ENCODE measurements at places on chromosomes 4 and X.

DNA sequence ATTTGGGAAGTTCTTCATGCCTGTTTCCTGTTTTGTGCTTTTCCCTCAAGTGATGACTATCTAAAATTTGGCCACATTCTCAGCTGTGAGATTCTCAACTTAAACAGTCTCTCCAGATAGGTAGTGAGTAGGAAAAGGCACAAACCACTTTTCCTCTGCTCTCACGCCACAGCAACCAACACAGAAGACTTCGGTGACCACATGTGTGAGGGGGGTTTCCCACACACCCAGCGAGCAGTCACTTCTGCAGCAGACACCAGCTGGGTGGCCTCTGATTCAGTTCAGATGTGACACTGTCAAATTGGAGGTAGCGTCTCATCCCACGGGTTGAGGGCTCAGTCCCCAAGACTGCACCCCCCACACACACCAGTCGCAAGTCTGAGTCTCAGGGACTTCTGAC is 25.1 kb upstream of the CLDN34 start:
- peak; percentile 23 for DNase-seq

DNA sequence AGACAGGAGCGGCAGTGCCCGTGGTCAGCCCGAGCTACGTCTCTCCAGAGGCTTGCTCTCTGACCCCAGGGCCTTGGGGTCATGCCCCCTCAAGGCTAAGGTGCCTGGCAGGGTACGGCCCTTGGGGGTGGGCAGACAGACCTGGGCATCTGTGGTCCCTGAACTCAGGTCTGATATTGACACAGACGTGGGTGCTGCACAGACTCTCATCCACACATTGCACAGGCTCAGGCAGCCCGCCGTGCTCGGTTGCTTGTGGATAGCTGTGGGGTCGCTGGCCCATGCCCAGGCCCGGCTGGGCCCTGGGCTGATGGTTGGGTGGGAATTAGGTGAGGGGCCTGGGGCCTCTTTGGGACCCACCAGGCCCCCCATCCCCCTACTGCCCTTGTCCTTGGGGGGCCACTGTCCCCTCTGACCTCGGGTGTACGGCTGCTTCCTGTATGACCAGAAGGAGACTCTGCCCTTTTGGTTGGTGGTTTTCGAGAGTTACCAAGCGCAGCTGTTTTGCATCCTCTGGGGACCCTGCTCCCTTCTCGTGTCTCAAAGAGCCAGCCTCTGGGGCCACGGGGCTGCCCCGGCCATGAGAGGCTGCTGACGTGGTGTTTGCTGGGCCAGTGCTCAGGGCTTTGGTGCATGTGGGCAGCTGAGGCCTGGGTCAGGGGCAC is 10.1 kb downstream of the FGFRL1 start:
- DNase-seq = no peak

- DNase-seq = no peak
Measured at GRCh38 chr4:39495446-39496213, 31.6 kb downstream of the UGDH start.

GRCh38 chr4:35975617-35976355 is 268.5 kb downstream of the ARAP2 start:
- no peak for DNase-seq

DNA sequence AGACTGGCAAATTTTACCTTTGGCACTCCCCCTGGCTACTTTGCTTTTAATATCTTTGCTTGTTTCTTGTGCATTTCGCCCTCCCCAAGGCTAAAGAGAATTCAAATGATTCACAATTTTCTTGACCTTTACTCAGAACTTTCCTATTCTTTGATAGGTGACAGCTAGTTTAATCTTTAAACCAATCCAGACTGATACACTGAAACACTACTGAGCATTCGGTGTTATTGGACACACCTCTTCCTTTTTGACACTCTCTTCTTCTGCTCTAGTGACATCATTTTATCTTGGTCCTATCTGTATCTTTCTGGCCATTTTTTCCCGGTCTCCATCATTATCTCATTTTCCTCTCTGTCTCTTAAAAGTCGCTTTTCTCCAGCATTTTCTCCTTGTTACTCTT is 103.1 kb downstream of the IL1RAPL2 start:
- DNase-seq = no peak

- DNase-seq = peak; percentile 32
Measured at GRCh38 chr4:36133658-36134057, 110.7 kb downstream of the ARAP2 start.

- DNase-seq = no peak
Measured at GRCh38 chr4:133777661-133778060, 423.9 kb downstream of the PABPC4L start.

DNA sequence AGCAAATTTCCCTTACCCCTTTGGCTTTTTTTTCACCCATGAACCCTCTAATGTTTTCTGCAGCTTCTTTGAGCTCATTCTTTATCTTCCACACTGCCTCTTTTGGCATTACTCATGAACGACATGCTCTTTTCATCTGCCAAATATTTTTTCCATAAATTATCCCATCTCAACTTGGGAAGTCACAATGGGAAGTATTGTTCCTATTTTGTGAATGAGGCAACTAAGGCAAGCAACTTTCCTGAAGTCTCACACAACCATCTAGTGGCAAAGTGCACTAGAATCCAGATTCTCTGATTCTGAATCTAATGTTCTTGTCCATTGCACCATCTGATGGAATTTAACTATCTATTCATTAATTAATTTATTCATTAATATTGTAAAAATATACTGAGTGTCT is 625 bp downstream of the RTL9 start:
- no peak for DNase-seq

DNA sequence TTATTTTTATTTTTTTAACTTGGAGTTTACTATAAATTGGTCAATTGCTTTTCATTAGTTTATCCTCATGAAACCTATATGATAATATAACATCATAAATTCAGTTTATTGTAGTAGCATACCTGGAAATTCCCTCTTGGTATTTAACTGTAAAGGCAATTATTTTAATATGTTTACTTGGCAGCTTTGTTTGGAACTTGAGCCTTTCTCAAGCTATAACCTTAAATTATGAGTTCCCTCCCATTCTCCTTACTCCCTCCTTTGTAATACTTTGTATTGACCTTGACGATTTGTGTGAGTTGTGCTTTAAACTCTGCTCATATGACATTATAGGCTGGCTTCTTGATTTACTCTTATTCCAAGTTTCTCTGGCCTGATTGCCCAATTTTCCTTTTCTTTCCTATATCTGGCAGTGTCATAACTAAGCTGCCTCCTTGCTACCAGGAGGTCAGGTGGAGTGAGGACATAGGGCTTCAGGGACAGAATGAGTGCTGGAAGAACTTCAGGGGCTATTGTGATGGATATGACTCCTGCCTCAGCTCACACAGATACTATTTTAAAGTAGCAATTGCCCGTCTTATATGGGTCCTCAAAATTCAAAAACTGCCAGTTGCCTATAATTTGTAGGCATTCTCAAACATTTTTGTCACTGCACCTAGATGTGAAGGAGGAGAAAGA is 77.7 kb downstream of the RAP1GDS1 start:
- DNase-seq = no peak

- peak; percentile 72 for DNase-seq
Measured at GRCh38 chrX:136779346-136779781, 1.4 kb downstream of the ARHGEF6 start.

- no peak for DNase-seq
Measured at GRCh38 chr4:83358410-83358809, 23.8 kb upstream of the HPSE start.

DNA sequence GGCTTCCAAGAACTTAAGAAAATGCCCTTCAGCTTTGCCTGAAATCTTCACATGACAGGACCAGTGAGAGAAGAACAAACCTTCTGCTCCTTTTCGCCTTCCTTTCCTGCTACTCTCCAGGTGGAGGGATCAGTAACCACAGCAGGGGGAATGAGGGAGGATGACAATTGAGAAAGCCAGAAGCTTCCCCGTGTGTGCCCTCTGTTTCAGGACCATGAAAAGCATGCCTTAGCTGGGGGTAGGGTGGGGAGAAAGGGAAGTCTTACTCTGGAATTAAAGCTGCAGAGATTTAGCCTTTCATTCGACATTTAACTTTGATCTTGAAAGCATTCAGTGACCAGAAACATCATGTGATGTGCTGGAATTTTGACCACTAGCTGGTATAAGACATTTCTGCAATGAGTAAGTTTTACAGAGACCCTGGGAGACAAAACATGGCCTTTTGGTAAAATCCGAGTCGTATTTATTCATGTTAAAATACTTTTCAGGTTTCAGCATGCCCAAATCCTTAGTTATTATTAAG is 10.6 kb upstream of the PUDP start:
- no peak for DNase-seq

DNA sequence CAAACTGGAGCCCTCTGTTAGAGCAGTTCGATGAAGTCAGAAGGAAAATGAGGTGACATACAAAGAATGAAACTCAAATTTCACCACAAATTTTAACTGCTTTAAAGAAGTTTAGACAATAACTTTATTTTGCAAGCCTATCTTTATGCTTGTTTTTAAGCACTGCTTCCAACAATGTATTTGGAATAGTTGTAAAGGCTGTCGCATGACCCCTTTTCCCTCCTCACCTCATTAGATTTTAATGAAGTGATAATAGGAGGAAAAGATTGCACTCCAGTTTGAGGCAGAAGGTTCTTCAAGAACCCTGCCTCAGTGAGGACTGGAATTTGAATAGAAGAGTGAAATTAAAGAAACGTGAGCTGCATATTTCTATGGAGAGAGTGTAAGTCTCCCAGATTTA is 386.1 kb upstream of the NR3C2 start:
- DNase-seq = no peak

GRCh38 chr4:153074486-153074885 is 129.8 kb upstream of the TRIM2 start:
- peak; percentile 63 for DNase-seq

DNA sequence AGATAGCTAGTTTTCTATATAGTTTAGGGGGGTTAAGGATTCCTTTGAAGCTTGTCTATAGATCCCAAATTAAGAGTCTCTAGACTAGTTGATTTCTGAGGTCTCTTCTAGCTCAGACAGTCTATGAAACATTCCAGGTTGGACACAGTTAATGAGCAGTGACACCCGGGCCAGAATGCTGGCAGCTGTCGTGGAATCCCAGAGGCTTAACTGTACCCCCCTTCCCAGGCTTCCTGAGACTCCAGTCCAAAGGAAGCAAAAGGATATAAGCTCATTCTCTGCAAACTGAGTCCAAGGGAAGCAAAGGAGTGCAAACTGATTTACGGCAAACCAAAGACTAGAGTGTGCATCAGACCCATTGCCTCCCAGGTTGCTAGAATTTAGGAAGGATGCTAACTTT is 62.9 kb downstream of the DCX start:
- no peak for DNase-seq

- DNase-seq = no peak
Measured at GRCh38 chr4:55980725-55981124, 32.0 kb downstream of the CEP135 start.

DNA sequence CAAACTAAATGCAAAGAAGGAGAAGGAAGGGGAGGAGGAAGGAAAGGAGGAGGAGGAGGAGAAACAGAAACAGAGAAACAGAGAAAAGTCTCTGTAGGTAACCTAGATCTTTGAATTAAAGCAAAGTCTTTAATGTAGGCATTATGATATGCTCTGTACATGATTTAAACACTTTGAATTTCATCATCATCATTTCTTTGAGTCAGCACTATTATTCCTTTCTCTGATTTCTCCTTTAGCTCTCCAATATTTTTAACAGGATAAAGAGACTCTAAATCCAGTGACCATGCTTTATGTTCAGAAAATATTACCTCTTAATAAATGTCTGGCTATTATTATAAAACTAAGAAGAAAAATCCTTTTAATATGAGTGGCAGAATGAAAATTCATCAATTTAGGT is 124.3 kb downstream of the ANTXR2 start:
- DNase-seq = no peak

- no peak for DNase-seq
Measured at GRCh38 chrX:72268597-72269365, 8.3 kb downstream of the RPS4X start.

GRCh38 chr4:176150356-176150682 is 45.1 kb downstream of the SPATA4 start:
- peak; percentile 46 for DNase-seq

DNA sequence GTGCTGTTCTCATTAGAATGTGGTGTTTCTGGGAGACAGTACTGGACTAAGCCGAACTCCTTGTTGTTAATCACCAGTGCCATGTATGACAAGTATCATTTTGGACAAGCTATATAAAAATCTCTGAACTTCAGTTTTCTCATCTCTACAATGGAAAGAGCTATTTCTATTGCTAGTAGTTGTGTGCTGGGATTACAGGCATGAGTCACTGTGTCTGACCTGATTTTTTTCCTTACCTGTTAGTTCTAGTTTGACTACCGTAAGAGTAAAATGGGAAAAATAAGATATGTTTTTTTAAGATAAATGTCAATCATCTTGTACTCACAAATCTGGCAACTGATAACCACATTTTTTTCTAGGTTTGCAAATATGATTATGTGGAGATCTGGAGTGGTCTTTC is 192.3 kb downstream of the TLL1 start:
- DNase-seq = no peak

- DNase-seq = no peak
Measured at GRCh38 chr4:161555689-161556660, 607.8 kb downstream of the FSTL5 start.

- no peak for DNase-seq
Measured at GRCh38 chr4:54099748-54100574, at the start of gene GSX2. TSS of gene GSX2 (plus strand) at chr4:54100163. CDS start at chr4:54100345, 182 bp downstream.

- DNase-seq = no peak
Measured at GRCh38 chr4:13348216-13348615, 135.9 kb downstream of the RAB28 start.

DNA sequence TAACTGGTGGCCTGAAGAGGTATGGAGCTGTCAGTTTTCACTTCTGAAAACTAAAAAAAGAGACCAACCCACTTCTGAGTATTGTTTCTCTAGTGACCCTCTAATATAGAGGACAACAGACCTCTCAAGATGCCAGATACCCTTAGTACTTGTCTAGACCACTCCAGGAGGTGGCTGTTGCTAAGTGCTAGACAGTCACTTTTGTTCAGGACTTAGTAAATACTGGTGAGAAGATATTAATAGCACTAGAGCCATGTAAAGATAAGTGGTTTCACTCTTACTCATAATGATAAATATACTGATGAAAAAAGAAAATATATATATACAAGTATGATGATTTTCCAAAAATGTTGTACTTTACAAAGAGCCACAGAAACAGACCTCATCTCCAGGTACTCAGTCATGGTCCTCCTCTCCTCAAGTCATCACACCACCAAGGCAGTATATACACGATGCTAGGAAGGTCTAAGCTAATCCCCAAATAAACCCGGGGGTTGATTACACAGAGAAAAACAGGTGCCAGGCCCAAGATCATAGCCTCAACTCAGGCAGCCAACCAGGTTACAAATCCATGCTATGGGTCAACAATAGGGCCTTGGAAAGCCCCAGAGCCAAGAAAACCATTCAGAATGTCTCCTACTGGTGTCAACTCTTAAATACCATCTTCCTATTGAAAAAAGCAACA is 66.9 kb downstream of the ARHGEF9 start:
- no peak for DNase-seq

DNA sequence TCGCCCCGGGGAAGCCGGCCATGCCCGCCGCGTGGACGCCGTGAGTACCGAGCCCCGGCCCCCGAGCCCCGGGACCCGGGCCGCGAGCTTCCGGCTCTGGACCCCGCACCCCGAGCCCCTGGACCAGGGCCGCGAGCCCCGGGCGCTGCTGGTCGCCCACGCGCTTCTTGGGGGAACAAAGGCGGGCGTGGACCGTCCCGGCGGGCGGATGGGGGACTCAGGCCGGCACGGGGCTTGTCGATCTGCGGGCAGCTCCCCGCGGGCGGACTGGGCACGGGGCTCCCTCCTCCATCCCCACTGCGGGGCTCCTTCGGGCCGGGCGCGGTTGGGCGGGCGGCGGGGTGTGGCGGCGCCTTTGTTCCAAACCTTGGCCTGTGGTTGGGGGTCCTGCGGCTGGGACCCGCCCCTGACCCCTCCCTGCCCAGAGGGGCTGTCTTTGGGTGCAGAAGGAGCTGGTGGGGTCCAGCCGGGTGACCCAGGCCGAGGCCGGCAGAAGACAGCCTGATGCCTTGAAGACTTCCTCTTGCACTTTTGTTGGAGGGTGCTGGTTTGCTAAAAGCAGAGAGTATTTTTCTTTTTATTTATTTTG is 25.2 kb upstream of the ADD1 start:
- no peak for DNase-seq
